ENCODE measurements at places on chromosomes 7 and 10. TPM values are rescaled to one million over a fixed set of nuclear protein-coding genes. Genes with fewer than 3 reads are reported as not detected.

- DNase-seq = no peak
Observed at GRCh38 chr10:95241533-95241932, 47.5 kb downstream of the ACSM6 start.

DNA sequence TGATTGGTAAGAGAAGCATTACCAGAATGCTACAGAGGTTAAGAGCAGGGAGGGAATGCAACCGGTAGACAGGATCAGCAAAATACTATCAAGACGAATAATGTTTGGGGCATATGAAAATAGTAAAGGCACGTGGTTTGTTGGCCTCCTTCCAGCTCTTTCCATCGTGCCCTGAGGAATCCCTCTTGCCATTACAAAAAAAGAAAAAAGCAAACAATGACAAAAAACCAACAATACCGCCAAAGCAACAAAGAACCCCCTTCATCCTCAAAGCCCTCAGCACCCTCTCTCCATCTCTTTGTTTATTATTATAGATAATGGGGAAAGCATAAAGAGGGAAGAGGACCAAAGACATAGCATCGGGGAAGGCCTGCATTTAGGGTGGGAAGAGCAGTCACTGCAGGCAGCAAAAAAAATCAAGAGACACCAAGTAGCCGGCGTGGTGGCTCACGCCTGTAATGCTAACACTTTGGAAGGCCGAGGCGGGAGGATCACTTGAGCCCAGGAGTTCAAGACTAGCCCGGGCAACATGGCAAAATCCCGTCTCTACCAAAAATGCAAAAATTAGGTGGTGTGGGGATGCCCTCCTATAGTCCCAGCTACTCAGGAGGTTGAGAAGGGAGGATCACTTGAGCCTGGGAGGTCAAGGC lies 78.0 kb downstream of the HIP1 start:
- no peak for DNase-seq

GRCh38 chr10:17693009-17693408 lies 49.1 kb downstream of the STAM start:
- DNase-seq = no peak

The NKX2-3 gene
- total RNA-seq = not detected

The SFRP4 gene
- not detected for total RNA-seq

DNA sequence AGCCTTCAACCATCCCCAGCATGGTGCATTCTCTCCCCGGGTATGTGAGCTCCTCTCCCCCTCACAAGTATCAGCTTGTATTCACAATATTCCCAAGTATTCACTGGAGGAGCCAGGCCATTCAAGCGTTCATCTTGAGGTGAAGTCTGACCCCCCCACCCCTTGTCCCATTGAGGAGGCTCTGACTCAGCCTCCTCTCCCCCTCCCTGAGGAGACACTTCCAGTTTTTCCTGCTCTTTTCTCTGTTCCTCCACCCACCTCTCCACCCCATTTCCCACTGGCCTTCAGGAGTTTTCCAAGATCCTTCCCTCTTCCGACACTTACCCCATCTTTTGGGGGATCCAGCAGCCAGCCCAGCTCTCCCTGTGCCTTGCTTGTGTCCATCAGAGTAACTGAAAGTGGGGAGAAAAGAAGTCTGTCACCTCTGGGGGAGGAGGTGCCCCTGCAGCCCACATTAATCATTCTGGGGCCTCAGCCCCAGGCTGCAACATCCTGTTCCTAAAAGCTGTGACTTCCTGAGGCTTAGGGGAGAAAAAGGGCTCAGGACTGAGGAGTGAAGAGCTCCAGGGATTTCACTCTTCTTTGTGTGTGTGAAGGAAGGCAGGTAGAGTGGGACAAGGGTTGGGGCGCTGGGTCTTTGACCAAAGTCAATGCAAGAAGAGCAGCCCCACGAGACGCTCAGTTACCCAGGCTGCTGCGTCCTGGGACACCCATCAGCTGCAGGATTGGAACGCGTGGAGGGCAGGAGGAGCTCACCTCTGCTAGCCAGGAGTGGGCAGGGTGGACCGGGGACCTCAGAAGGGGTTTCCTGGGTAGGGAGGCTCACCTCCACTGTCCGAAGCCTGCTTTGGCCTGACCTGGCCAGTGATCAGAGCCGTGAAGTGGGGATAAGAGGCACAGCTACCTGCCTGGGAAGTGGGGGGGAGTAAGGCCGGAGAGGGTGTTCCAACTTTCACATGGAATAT lies 1.1 kb downstream of the EPHA1 start:
- DNase-seq = no peak

GRCh38 chr10:64090865-64091264 lies 569.7 kb downstream of the REEP3 start:
- DNase-seq = no peak

DNA sequence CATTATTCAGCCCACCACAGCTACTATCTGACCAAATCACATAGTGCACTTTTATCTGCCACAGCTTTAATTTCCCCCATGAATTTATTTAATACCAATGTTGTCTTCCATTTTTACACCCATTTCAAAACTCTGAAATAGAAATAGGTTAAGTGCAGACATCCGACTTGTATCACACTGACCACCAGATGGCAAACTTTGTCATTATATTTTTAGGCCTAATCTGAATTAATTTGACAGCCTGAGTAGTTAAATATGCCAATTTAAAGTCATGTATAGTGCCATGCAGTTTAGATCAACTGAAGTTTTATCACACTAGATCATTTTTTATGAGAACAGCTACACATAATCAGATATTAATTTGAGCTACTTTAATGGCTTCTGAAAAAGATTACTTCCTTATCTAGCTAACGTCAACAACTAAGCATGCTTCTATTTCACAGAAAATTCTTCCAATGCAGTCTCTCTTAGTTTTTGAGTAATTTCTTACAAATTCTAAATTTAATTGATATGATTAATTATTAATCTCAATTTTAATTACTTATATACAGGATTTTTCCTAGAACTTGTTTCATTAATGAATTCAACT lies 566.4 kb downstream of the GFRA1 start:
- DNase-seq = peak; percentile 25

DNA sequence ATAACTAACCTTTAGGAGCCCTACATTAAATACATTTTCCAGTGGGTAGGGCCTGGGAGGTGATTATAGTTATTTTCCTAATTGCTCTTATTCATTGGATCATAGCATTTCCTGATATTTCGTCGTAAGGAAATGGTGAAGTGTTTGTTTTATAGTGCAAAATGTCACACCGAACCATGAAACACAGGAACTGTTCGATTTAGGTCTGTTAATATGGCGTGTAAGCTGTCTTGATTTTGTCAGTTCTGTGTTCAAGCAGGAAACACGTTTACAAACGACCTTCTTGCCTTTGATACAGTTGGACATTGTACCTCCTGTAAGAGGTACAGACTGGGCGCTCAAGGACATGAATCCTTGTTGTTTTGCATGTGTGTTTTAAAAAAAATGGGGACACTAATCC lies 14.8 kb downstream of the RBM17 start:
- no peak for DNase-seq

DNA sequence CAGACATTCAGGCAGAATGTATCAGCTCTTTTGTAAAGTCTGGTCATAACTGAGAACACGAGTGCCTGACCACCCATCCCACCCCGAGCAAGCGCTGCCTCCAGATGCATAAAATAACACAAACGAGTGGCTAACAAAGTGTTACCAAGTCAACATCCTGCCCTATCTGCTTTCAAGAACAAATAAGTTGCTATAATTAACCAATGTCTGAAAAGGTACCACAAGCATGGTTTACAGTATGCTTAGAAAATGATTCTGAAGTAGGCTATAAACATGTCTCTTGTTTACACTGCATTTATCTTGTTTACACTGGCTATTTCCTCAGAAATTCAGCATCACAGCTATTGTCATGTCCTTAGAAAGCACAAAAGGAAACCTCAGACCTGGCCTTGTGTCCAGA lies 49.5 kb downstream of the PIK3AP1 start:
- DNase-seq = no peak

- DNase-seq = no peak
Observed at GRCh38 chr10:132564249-132564605, 26.6 kb downstream of the INPP5A start.

The TEX47 gene
- total RNA-seq = not detected

GRCh38 chr7:69761290-69761922 lies 163.1 kb downstream of the AUTS2 start:
- DNase-seq = no peak

The CFAP46 gene
- total RNA-seq = 11.3 TPM

The CFTR gene
- total RNA-seq = not detected

DNA sequence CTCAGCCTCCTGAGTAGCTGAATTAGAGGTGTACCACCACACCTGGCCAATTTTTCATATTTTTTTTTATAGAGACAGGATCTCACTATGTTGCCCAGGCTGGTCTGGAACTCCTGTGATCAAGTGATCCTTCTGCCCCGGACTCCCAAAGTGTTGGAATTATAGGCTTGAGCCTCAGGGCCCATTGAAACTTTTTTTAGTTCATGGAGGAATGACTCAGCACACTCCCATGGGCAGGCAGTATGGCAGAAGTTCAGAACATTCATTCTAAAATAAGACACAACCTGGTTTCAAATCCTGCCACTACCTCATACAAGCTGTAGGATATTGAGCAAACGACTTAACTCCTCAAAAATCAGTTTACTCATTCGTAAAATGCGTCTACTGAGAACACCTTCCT lies 320.4 kb upstream of the SP8 start:
- DNase-seq = no peak

DNA sequence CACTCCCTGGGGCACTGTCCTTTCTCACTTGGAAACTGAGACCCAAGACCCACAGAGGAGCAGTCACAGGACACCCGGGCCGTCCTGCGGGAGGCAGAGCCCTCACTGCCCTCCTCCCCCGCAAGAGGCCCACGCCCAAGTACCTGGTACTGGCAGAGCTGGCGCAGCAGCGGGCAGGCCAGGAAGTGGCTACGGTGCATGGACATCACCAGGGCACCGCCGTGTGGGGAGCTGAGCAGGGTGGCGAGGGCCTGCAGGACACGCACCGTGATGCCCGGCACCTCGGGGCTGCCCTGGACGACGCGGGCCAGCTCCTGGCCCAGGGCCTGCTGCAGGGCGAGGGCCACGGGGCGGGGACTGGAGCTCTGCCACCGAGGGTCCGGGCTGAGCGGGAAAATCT lies 20.0 kb upstream of the MICALL2 start:
- DNase-seq = no peak

The MARVELD1 gene
- total RNA-seq = 35.0 TPM

Measured in G401 (cell line).